ENCODE measurements at places on chromosomes 13 and 19.
A peak's percentile ranks its signal among the peaks of the same experiment; 100 is the strongest.

DNA sequence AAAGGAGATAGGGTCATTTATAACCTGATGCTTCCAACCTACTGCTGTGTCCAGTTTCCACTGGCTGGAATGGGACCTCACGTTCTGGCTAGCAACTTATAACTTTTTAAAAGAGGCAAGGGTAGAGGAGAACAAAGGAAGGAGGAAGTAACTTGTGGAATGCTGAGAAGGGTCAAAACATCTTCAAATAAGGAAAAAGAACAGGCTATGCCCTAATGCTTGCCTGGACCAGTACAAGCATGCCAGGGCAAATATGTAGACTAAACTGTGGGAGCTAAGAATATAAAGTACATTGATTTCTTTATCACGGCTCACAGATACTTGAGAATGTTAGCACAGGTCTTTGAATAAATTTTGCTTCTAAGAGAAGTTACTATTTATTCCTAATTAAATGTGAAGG, 1.5 kb upstream of the ZNF561 start:
- H3K36me3 ChIP-seq: no peaks in the 10 kb centered on the region
- H3K27me3 ChIP-seq: no peaks in the 10 kb centered on the region
- H3K4me3 ChIP-seq: no peak overlapping the region
- DNase-seq: no peak

- no peaks in the 10 kb centered on the region for H3K27me3 ChIP-seq
- peaks cover 1% of the 10 kb centered on the region for H3K4me1 ChIP-seq
- H3K27ac ChIP-seq: no peak overlapping the region
These were observed 5.2 kb upstream of the TM6SF2 start for GRCh38 chr19:19278315-19278714.

GRCh38 chr13:22629374-22629773, 551.4 kb upstream of the SGCG start:
- no peak overlapping the region for H3K27ac ChIP-seq
- no peak for DNase-seq
- no peaks in the 10 kb centered on the region for H3K27me3 ChIP-seq

DNA sequence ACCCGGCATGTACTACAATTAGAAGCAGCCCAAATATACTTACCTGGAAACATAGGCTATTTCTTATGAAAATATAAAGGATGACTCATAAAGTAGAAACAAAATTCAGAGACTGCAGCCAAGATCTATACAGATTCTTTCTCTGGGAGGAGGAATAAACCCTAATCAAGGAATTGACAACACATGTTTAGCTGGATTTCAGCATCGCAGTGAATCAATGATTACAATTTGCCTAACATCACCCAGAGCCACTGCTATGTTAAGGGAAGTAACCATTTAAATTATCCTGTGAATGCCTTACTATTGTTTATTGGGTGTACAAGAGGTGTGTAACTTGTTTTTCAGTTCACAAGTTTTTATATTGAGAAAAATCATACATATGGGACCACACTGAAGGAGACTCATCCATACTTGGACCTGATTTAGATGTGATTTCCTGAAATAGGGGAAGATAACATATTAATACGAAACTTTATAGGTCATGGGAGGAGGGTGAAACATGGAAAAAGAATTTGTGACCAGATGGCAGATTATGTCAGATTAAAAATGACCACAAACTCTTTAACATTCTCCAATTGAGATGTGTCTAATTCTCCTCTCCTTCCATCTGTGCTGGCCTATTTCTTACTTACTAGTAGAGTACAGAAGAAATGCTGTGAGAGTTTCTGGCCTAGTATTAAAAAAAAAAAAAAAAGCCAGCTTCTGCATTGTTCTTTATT, 1168.4 kb downstream of the SLITRK1 start:
- no peaks in the 10 kb centered on the region for H3K4me1 ChIP-seq
- H3K4me3 ChIP-seq: no peak overlapping the region
- H3K27me3 ChIP-seq: no peaks in the 10 kb centered on the region
- DNase-seq: no peak
- no peak overlapping the region for H3K27ac ChIP-seq
- H3K36me3 ChIP-seq: no peaks in the 10 kb centered on the region

- no peaks in the 10 kb centered on the region for H3K36me3 ChIP-seq
- peaks cover 83% of the 10 kb centered on the region for H3K4me1 ChIP-seq
- peak overlapping the region; percentile 99 for H3K27ac ChIP-seq
- peak; percentile 90 for DNase-seq
These were observed 1.9 kb downstream of the RRAS start for GRCh38 chr19:49637821-49638738.

- DNase-seq: no peak
- H3K4me1 ChIP-seq: no peaks in the 10 kb centered on the region
- no peak overlapping the region for H3K4me3 ChIP-seq
- no peaks in the 10 kb centered on the region for H3K36me3 ChIP-seq
- H3K27me3 ChIP-seq: no peaks in the 10 kb centered on the region
These were observed 45.4 kb upstream of the MIR17HG start for GRCh38 chr13:91302111-91302510.

DNA sequence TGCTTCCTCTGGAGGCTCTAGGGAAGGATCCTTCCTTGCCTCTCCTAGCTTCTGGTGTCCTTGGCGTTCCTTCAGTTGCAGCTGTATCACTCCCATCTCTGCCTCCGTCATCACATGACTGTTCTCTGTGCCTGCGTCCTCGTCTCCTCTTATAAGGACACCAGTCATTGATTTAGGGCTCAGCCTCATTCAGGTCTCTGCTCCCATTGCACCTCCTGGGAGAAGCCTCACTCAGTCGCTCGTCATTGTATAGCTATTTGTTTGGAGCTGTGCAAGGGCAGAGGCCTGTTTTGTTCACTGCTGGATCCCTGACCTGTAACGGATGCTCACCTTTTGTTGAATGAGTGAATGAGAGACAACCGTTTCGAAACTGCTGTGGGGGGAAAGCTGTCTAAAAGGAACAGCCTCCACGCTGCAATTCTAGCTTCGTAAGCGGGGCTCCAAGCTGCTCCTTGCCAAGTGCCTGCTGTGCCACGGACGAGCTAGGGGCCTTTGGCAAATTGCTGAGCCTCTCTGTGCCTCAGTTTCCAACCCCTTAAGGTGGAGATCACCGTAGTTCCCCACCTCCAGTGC, 17.2 kb downstream of the BRSK1 start:
- H3K4me1 ChIP-seq: peaks cover 10% of the 10 kb centered on the region
- no peak overlapping the region for H3K4me3 ChIP-seq
- no peaks in the 10 kb centered on the region for H3K36me3 ChIP-seq
- H3K27ac ChIP-seq: no peak overlapping the region
- H3K27me3 ChIP-seq: no peaks in the 10 kb centered on the region
- DNase-seq: no peak

DNA sequence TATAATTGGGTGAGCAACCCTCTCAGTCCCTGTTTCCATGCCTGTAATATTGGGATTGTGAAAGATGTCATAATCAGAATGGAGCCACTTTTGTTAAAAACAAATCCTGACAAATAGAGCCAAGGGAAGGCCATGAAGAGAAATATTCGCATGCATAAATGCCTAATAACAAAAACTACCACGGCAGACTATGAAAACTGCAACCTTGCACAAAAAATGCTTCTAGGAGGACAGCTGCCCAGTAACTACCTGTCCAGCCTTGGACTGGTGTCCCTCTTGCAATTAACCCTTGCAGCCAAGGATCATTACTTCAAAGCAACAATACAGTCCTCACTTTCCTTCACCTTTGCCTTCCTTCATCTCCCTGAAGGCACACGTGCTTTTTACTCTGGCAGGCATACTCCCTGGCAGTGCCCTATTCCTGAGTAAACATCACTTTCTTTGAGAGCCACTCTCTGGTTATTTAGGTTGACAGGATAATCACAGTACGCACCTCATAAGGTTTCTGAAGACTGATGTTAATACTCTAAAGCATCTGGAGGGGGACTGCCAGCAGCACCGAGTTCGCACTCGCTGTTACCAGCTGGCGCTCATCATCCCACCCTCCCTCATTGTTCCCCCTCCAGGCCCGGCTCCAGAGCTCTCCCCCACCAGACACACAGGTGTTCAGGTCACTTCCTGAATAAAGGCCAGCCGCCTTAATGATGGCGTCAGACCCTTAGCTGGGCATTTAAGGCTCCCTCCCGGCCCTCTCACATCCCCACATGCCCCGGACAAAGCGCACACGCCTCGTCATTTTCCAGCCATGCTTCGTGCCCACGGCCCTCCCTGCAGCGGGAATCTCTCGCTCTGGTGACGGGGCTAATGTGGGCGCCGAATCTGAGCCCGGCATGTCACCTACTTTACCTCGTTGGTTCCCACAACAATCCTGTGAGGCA, 57.3 kb downstream of the CDADC1 start:
- no peak for DNase-seq
- peak overlapping the region; percentile 57 for H3K27ac ChIP-seq
- H3K27me3 ChIP-seq: no peaks in the 10 kb centered on the region
- no peak overlapping the region for H3K4me3 ChIP-seq
- H3K36me3 ChIP-seq: peaks cover 2% of the 10 kb centered on the region

GRCh38 chr19:1827566-1828278, 15.6 kb upstream of the ATP8B3 start:
- no peaks in the 10 kb centered on the region for H3K27me3 ChIP-seq
- no peak overlapping the region for H3K27ac ChIP-seq
- peaks cover 67% of the 10 kb centered on the region for H3K36me3 ChIP-seq
- H3K4me3 ChIP-seq: no peak overlapping the region
- H3K4me1 ChIP-seq: peaks cover 9% of the 10 kb centered on the region

- H3K36me3 ChIP-seq: no peaks in the 10 kb centered on the region
- H3K27ac ChIP-seq: no peak overlapping the region
- no peak overlapping the region for H3K4me3 ChIP-seq
- no peak for DNase-seq
- H3K4me1 ChIP-seq: no peaks in the 10 kb centered on the region
These were observed 34.8 kb upstream of the NDFIP2 start for GRCh38 chr13:79445968-79446645.

DNA sequence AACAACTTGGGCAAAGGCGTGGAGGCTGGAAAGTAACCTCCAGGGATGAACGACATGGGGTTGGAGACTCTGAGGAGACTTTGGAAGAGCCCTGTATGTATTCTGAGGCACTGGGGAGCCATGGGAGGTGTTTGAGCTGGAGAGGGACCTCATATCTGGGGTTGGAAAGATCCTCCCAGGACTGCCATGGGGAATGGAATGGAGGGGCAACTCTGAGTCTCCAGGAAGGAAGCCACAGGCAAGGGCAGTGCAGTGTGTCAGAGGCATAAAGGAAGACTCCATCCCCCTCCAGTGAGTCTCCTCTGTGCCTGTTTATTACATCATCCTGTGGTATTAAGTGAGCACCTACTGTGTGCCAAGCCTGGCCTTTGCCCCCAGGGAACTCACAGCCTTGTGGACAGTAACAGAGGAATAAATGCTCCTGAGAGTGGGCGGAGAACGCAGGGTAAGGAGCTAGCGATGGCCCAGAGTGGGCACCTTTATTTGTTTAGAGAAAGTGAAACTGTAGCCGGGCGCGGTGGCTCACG, 7.7 kb downstream of the PEAK3 start:
- peak overlapping the region; percentile 99 for H3K27ac ChIP-seq
- peaks cover 56% of the 10 kb centered on the region for H3K4me1 ChIP-seq
- H3K36me3 ChIP-seq: peaks cover 35% of the 10 kb centered on the region
- no peak overlapping the region for H3K4me3 ChIP-seq
- DNase-seq: no peak

DNA sequence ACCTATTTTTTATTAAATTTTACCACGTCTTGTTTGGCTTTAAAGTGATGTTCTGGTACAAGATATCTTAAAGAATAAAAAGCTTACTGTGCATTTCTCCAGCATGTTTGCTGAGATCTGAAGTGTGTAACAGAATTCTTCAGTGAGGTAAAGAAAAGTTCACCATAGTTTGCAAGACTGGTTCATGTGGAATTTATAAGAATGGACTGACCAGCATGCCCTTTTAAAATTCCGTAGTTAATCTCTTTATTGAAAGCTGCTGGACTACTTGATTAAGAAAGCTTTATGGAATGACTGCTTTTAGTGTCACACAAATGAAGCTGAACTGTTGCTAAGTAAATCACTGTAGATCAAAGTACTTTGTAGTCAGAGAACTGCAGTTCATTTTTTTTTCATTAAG, 119.2 kb downstream of the GPC6 start:
- DNase-seq: no peak
- H3K4me1 ChIP-seq: no peaks in the 10 kb centered on the region
- no peaks in the 10 kb centered on the region for H3K27me3 ChIP-seq

GRCh38 chr13:111046590-111047141, 68.4 kb upstream of the ARHGEF7 start:
- no peak for DNase-seq
- no peak overlapping the region for H3K27ac ChIP-seq
- H3K36me3 ChIP-seq: no peaks in the 10 kb centered on the region
- H3K4me3 ChIP-seq: no peak overlapping the region
- H3K4me1 ChIP-seq: peaks cover 16% of the 10 kb centered on the region

GRCh38 chr19:33906578-33907335, 110.1 kb downstream of the KCTD15 start:
- H3K4me3 ChIP-seq: no peak overlapping the region
- H3K36me3 ChIP-seq: no peaks in the 10 kb centered on the region
- DNase-seq: no peak
- H3K4me1 ChIP-seq: peaks cover 23% of the 10 kb centered on the region
- no peaks in the 10 kb centered on the region for H3K27me3 ChIP-seq
- peak overlapping the region; percentile 92 for H3K27ac ChIP-seq

- H3K4me1 ChIP-seq: peaks cover 77% of the 10 kb centered on the region
- no peaks in the 10 kb centered on the region for H3K27me3 ChIP-seq
- H3K27ac ChIP-seq: peak overlapping the region; percentile 77
- peaks cover 10% of the 10 kb centered on the region for H3K36me3 ChIP-seq
These were observed 4.5 kb downstream of the DBP start for GRCh38 chr19:48632692-48633147.

- H3K27me3 ChIP-seq: no peaks in the 10 kb centered on the region
- no peaks in the 10 kb centered on the region for H3K4me1 ChIP-seq
- no peaks in the 10 kb centered on the region for H3K36me3 ChIP-seq
- DNase-seq: no peak
- no peak overlapping the region for H3K4me3 ChIP-seq
These were observed 300.6 kb upstream of the KLHL1 start for GRCh38 chr13:70408865-70409264.

DNA sequence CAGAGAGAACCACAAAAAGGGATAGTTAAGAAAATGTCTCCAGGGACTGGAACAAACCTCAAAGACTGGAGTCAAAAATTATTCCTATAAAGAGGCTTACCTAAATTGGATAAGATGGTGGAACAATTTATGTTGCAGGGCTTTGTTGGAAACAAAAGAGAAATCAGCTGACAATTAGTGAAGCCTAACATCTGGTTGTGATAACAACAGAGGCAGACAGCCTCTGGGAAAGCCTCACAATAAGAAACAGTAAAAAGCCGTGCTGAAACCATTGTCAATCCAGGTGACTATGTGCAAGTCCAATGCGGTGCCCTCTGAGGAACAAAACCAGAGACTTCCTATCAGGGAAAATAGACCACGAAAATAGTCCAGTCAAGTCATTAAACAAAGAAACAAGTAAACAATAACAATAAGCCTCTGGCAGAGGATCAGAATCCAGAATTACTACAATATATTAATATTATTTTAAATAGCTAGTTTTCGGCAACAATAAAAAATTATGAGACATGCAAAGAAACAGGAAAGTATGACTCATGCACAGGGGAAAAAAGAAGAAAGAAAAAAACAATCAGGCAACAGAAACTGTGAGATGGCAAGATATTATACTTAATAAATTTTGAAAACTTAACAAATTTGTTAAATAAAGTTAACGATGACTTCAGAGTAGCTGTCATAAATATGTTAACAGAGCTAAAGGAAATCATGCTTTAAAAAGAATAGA, 99.7 kb upstream of the RXFP2 start:
- no peak overlapping the region for H3K27ac ChIP-seq
- no peak for DNase-seq
- no peaks in the 10 kb centered on the region for H3K4me1 ChIP-seq
- H3K4me3 ChIP-seq: no peak overlapping the region
- no peaks in the 10 kb centered on the region for H3K27me3 ChIP-seq
